Kidney (tissue), 22 donors: ENCODE measurements at places on chromosomes 5 and 9. TPM values are rescaled to one million over a fixed set of nuclear protein-coding genes. Genes with fewer than 3 reads are reported as not detected.

The ST8SIA4 gene
- polyA plus RNA-seq = 0.69 TPM

The ADAMTSL2 gene
- polyA plus RNA-seq = 20.0 TPM

- H3K4me1 ChIP-seq = peaks cover 47% of the 10 kb centered on the region
- H3K4me3 ChIP-seq = no peak overlapping the region
- no peaks in the 10 kb centered on the region for H3K36me3 ChIP-seq
- DNase-seq = no peak
- no peak overlapping the region for H3K27ac ChIP-seq
These were observed 15.0 kb upstream of the DAB2IP start for GRCh38 chr9:121636341-121636865.

DNA sequence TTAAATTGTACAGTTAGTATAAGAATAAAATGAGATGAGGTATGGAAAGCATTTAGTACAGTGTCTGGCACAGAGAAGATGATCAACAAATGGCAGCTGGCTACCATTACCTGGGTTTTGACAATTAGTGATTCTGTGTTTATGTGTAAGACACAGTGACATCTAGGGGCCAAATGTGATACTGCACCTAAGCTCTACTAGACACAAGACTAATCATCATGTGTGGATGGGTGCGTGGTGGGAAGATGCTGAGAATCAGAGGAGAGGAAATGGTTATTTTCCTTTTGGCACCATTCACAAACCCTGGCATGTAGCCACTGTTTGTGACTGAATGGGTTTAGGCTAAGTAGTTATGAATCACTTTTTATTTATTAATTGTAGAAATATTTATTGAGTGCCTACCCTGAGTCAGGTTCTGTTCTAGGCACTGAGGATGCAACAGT lies 109.8 kb upstream of the TBC1D2 start:
- no peaks in the 10 kb centered on the region for H3K4me1 ChIP-seq
- H3K4me3 ChIP-seq = no peak overlapping the region
- H3K36me3 ChIP-seq = no peaks in the 10 kb centered on the region
- H3K27ac ChIP-seq = no peak overlapping the region
- H3K27me3 ChIP-seq = no peaks in the 10 kb centered on the region
- DNase-seq = no peak

- no peak for DNase-seq
- no peaks in the 10 kb centered on the region for H3K36me3 ChIP-seq
- peaks cover 6% of the 10 kb centered on the region for H3K4me1 ChIP-seq
- H3K27ac ChIP-seq = no peak overlapping the region
- H3K27me3 ChIP-seq = no peaks in the 10 kb centered on the region
These were observed 72.9 kb downstream of the IQGAP2 start for GRCh38 chr5:76475936-76476335.

DNA sequence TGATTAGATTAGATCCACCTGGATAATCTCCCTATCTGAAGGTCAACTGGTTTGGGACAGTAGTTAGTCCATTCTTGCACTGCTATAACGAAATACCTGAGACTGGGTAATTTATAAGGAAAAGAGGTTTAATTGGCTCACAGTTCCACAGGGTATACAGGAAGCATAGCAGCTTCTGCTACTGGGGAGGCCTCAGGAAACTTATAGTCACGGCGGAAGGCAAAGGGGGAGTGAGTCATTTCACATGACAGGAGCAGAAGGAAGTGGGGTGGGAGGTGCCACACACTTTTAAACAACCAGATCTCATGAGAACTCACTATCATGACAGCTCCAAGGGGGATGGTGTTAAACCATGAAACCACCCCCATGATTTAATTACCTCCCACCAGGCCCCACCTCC lies 9.9 kb downstream of the C9orf40 start:
- H3K36me3 ChIP-seq = no peaks in the 10 kb centered on the region
- DNase-seq = no peak
- no peaks in the 10 kb centered on the region for H3K27me3 ChIP-seq

DNA sequence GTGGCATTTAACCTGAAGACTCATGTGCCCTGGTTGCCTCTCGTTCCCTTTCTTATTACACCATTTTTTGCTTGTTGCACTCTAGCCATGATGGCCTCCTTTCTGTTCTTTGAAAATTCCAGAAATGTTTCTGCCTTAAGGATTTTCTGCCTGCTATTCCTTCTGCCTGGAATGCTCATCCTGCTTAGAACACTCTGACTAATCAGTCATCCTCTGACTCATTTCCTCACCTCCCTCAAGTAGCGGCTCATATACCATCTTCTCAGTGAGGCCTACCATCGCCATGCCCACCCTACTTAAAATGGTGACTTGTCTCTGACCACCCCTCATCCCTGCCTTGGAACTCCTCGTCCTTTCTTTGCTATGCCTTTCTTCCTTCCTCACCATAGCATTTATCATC lies 68.8 kb downstream of the KIF4B start:
- H3K4me1 ChIP-seq = no peaks in the 10 kb centered on the region
- DNase-seq = no peak

GRCh38 chr9:106626936-106627335 lies 236.0 kb upstream of the ZNF462 start:
- H3K4me3 ChIP-seq = no peak overlapping the region
- H3K4me1 ChIP-seq = no peaks in the 10 kb centered on the region
- DNase-seq = no peak
- H3K27me3 ChIP-seq = no peaks in the 10 kb centered on the region

- DNase-seq = peak; percentile 43
- H3K27ac ChIP-seq = peak overlapping the region; percentile 77
- H3K4me3 ChIP-seq = no peak overlapping the region
- no peaks in the 10 kb centered on the region for H3K27me3 ChIP-seq
- peaks cover 5% of the 10 kb centered on the region for H3K36me3 ChIP-seq
These were observed 14.1 kb downstream of the SEMA4D start for GRCh38 chr9:89483592-89484474.

DNA sequence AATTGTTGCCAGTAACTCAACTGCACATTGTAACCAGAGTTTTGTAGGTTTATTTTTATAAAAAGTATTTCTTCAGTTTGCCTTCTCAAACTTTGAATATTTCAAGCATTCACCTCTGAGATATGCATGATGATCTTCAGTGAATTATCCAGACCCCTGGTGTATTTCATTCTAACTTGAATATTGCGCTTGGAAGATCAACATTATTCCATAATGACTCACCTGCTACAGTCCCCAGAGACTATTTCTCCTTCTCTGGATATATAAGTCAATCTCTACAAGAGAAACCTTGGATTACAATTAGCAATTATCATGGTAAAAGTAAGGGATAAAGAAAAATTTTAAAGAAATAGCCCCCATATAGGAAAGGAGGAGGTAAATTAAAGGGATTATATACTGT lies 1041.0 kb downstream of the TLE1 start:
- DNase-seq = no peak
- no peak overlapping the region for H3K4me3 ChIP-seq
- no peak overlapping the region for H3K27ac ChIP-seq
- no peaks in the 10 kb centered on the region for H3K4me1 ChIP-seq
- no peaks in the 10 kb centered on the region for H3K36me3 ChIP-seq

GRCh38 chr5:10317825-10318682 lies 10.4 kb upstream of the CMBL start:
- no peak overlapping the region for H3K27ac ChIP-seq
- no peaks in the 10 kb centered on the region for H3K36me3 ChIP-seq
- H3K4me3 ChIP-seq = no peak overlapping the region
- no peaks in the 10 kb centered on the region for H3K4me1 ChIP-seq
- DNase-seq = no peak
- no peaks in the 10 kb centered on the region for H3K27me3 ChIP-seq

DNA sequence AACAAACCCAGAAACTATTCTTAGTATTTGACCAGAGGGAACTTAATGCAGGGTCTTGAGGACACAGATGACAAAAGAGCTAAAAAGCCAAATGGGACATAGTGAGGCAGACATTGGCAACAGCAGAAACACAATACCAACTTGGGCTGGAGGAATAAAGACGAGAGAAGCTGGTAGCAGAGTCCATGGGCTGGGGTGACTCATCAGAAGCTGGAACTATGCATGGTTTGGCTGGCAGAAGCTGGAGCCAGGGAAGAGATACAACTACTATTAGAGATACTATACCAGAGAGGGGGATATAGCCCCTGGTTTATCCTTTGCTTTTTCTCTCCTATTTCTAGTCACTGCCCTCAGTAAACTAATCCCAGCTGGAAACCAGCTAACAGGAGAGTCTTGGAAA lies 29.2 kb upstream of the DPYSL3 start:
- no peak overlapping the region for H3K27ac ChIP-seq
- H3K27me3 ChIP-seq = no peaks in the 10 kb centered on the region
- no peaks in the 10 kb centered on the region for H3K4me1 ChIP-seq
- H3K36me3 ChIP-seq = no peaks in the 10 kb centered on the region

- no peaks in the 10 kb centered on the region for H3K4me1 ChIP-seq
- H3K4me3 ChIP-seq = no peak overlapping the region
- H3K27ac ChIP-seq = no peak overlapping the region
- no peak for DNase-seq
These were observed 72.9 kb downstream of the SFXN1 start for GRCh38 chr5:175551266-175551665.

- no peak overlapping the region for H3K4me3 ChIP-seq
- H3K36me3 ChIP-seq = no peaks in the 10 kb centered on the region
- H3K27ac ChIP-seq = no peak overlapping the region
- no peaks in the 10 kb centered on the region for H3K27me3 ChIP-seq
- DNase-seq = peak; percentile 27
These were observed 116.7 kb downstream of the UGCG start for GRCh38 chr9:112013266-112013665.

DNA sequence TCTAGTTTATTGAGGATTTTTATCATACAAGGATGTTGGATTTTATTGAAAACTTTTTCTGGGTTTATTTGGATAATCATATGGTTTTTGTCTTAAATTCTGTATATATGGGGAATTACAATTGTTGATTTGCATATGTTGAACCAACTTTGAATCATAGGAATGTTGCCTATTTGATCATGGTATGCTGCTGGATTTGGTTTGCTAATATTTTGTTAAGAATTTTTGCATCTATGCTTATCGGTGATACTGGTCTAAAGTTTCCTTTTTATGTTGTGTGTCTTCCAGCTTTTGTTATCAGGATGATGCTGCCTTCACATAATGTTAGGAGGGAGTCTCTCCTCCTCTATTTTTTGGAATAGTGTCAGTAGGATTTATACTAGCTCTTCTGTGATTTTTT lies 745.0 kb downstream of the PRELID2 start:
- no peaks in the 10 kb centered on the region for H3K36me3 ChIP-seq
- H3K4me3 ChIP-seq = no peak overlapping the region
- H3K27ac ChIP-seq = no peak overlapping the region
- H3K4me1 ChIP-seq = no peaks in the 10 kb centered on the region
- DNase-seq = no peak
- H3K27me3 ChIP-seq = no peaks in the 10 kb centered on the region

- no peak overlapping the region for H3K27ac ChIP-seq
- no peak overlapping the region for H3K4me3 ChIP-seq
- H3K36me3 ChIP-seq = peaks cover 6% of the 10 kb centered on the region
- H3K27me3 ChIP-seq = no peaks in the 10 kb centered on the region
- no peaks in the 10 kb centered on the region for H3K4me1 ChIP-seq
- DNase-seq = no peak
These were observed 28.9 kb downstream of the HABP4 start for GRCh38 chr9:96478829-96479371.

GRCh38 chr9:131276094-131276888 lies at the start of gene FAM78A:
TSS of gene FAM78A (minus strand) at chr9:131276510. CDS start at chr9:131276179, 331 bp downstream.
- DNase-seq = no peak
- peak within 1 kb of the TSS; percentile 18 for H3K4me3 ChIP-seq
- H3K36me3 ChIP-seq = no peaks in the 10 kb centered on the region
- peak within 1 kb of the TSS; percentile 42 for H3K27ac ChIP-seq
- peaks cover 2% of the 10 kb centered on the region for H3K27me3 ChIP-seq

- H3K27me3 ChIP-seq = no peaks in the 10 kb centered on the region
- no peaks in the 10 kb centered on the region for H3K36me3 ChIP-seq
- DNase-seq = no peak
- H3K4me3 ChIP-seq = no peak overlapping the region
- no peak overlapping the region for H3K27ac ChIP-seq
These were observed 194.6 kb downstream of the CETN3 start for GRCh38 chr5:90214991-90215390.
